Sigmoid colon (tissue), 7 donors: ENCODE measurements at places on chromosomes 7 and 10. TPM values are rescaled to one million over a fixed set of nuclear protein-coding genes. Genes with fewer than 3 reads are reported as not detected.

- no peaks in the 10 kb centered on the region for H3K4me1 ChIP-seq
- H3K36me3 ChIP-seq, result no peaks in the 10 kb centered on the region
- H3K4me3 ChIP-seq, result no peak overlapping the region
- no peak for DNase-seq
- H3K27ac ChIP-seq, result no peak overlapping the region
Observed at GRCh38 chr7:138377306-138377705, 82.8 kb upstream of the TRIM24 start.

DNA sequence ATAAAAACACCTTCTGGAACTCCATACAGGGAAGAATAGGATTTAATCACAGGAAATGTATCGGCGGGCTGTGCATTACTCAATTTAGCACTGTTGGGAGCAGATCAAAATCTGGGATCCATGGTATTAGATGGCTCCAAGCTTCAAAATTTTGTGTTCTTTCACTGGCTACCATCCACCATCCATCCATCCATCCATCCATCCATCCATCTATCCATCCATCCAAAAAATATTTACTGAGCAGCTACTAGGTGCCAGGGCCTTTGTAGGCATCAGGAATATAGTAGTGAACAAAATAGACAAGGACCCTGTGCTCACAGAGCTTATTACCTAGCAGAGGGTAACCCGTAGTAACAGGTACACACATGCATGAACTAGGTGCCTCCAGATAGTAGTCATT lies 280.2 kb downstream of the CCDC3 start:
- H3K4me1 ChIP-seq, result peaks cover 8% of the 10 kb centered on the region
- H3K27me3 ChIP-seq, result no peaks in the 10 kb centered on the region
- no peak overlapping the region for H3K27ac ChIP-seq
- H3K4me3 ChIP-seq, result no peak overlapping the region

GRCh38 chr7:115125750-115126149 lies 203.9 kb downstream of the MDFIC start:
- H3K27me3 ChIP-seq, result no peaks in the 10 kb centered on the region
- H3K4me1 ChIP-seq, result peaks cover 28% of the 10 kb centered on the region
- no peaks in the 10 kb centered on the region for H3K36me3 ChIP-seq

GRCh38 chr7:146948703-146949102 lies 832.1 kb downstream of the CNTNAP2 start:
- no peak for DNase-seq
- H3K36me3 ChIP-seq, result no peaks in the 10 kb centered on the region
- no peak overlapping the region for H3K4me3 ChIP-seq
- no peaks in the 10 kb centered on the region for H3K4me1 ChIP-seq
- H3K27me3 ChIP-seq, result no peaks in the 10 kb centered on the region

DNA sequence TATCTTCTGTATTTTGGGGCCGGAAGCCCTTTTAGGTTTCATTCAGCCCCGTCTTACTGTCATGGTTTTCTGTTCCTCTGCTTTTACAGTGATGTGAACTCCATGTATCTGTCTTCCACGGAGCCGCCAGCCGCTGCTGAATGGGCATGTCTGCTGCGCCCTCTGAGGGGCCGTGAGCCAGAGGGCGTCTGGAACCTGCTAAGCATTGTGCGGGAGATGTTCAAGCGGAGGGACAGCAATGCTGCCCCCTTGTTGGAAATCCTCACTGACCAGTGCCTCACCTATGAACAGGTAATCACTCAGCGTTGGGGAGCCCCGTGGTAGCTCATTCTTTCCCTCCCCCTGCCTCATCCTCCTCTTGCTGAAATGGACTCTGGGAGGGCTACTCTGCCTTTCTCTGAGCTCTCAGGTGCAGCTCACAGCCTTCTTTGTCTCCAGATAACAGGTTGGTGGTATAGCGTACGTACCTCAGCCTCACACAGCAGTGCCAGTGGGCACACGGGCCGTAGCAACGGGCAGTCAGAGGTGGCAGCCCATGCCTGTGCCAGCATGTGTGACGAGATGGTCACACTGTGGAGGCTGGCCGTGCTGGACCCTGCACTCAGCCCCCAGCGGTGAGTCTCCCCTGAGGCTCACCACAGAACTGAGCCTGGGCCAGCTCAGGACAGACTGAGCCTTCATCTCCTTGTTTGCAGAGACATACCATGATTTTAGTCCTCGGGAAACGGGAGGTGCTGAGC lies 5.7 kb downstream of the ZSWIM8 start:
- H3K4me3 ChIP-seq, result no peak overlapping the region
- H3K27ac ChIP-seq, result no peak overlapping the region
- H3K27me3 ChIP-seq, result no peaks in the 10 kb centered on the region
- H3K4me1 ChIP-seq, result no peaks in the 10 kb centered on the region

DNA sequence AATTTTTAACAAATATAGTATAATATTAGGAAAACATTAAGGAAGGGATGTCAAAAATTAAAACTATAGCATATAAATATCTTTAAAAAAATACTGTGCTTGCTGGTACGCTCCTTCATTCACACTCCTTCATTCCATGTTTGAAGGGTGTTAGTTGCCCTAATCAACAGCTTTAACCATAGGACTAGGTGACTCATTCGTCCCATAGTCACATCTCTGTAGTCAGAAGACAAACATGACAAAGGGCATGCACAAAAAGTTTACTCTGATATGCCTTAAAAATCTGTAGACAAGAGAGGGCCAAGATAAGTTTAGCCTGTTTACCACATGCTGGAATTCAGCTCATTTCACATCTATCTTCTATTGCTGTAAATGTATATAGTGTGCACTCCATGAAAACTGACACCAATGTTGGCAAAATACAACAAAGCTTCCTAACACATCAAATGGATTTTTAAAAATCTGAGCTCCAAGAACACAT lies 646 bp downstream of the FAM13C start:
- H3K27ac ChIP-seq, result peak overlapping the region; percentile 85
- H3K4me3 ChIP-seq, result peak overlapping the region; percentile 65
- H3K4me1 ChIP-seq, result peaks cover 37% of the 10 kb centered on the region
- H3K27me3 ChIP-seq, result no peaks in the 10 kb centered on the region

DNA sequence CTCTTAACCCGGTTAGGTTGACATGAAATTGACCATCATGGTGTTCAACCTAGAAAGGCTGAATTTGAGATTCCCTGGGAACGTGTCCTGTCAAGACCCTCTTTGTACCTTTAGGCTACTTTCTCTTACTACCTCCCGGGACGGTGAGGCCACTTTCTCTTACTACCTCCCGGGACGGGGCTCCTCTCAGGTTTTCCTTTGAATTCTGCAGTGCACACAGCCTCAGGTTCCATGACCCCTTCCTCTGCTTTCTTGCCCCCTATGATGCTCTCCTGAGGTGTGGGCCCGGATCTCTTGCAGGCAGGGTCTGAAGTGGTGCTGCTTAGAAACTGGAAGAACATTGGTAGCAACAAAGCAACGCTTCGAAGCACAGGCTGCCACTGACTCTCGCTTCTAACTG lies 155.3 kb downstream of the CAMK1D start:
- H3K4me1 ChIP-seq, result no peaks in the 10 kb centered on the region
- no peaks in the 10 kb centered on the region for H3K36me3 ChIP-seq
- no peak overlapping the region for H3K4me3 ChIP-seq
- DNase-seq, result no peak

DNA sequence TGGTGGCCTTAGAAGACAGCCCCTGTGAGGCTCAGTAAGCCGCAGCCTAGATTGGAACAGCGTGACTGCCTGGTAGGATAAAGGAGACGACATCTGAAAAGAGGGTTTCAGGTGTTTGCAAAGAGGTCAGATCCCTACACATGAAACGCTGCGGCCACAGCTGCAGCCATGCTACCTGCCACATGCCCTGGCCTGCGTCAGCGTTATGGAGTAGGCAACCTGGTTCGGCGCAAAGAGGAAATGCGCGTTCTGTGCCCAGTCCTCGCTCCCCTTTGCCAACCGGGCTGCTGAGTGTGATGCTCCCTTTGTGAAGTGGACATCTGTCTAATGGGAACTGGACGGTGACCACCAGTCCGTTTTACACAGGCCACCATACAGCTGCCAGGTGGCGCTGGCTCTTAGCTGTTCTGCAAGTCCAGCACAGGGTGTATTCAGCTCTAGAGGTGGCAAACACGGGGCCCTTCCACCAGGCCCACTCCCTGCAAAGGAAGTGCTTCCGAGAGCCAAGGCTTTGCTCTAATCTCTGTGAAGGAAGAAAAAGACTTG lies 160.3 kb downstream of the CELF2 start:
- H3K27me3 ChIP-seq, result no peaks in the 10 kb centered on the region
- peaks cover 2% of the 10 kb centered on the region for H3K36me3 ChIP-seq
- DNase-seq, result no peak
- H3K4me3 ChIP-seq, result no peak overlapping the region

DNA sequence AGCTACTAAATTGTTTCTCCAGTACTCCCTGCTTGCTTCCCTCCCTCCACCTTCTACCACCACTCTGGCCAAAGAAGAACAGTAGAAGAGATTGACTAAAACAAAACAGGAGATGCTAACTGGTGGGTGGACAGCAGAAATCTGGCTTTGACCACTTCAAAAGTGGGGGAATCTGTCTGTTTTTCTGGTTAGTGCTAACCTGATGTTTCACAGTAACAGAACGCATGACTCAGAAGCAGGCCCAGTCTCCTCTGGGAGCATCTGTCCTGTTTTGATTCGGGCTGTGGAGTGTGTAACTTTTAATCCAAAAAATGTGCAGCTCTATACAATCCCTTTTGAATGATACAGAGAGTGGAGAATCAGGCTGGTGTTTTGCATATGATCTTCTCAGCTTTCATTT lies 32.7 kb upstream of the ZNF438 start:
- H3K4me3 ChIP-seq, result no peak overlapping the region
- no peaks in the 10 kb centered on the region for H3K36me3 ChIP-seq
- peak overlapping the region; percentile 56 for H3K27ac ChIP-seq
- peaks cover 13% of the 10 kb centered on the region for H3K4me1 ChIP-seq

GRCh38 chr10:68171539-68172080 lies 60.3 kb downstream of the ATOH7 start:
- H3K27ac ChIP-seq, result no peak overlapping the region
- no peak for DNase-seq
- H3K4me1 ChIP-seq, result no peaks in the 10 kb centered on the region
- H3K27me3 ChIP-seq, result no peaks in the 10 kb centered on the region
- H3K36me3 ChIP-seq, result no peaks in the 10 kb centered on the region
- no peak overlapping the region for H3K4me3 ChIP-seq

DNA sequence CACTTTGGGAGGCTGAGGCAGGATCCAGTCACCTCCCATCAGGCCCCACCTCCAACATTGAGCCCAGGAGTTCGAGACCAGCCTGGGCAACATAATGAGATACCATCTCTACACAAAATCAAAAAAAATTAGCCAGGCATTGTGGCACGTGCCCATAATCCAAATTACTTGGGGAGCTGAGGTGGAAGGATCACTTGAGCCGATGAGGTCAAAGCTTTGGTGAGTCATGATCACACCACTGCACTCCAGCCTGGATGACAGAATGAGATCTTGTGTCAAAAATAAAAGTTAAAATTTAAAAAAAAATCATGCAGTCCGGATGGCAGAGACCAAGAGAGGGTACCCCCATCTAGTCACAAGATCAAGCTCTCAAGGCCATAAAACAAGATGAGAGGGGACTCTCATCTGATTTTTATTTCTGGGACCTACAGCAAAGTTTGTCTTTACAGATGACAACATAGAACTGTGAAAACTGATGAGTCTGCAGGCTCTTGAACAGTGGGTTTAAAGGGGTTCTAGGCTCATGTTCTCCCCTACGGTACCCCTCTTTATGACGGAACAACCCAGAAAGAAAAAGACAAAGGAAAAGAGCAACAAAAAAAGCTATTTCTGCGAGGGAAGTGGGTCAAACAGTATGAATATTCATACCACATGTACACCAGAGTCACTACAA lies 28.9 kb upstream of the CREB3L2 start:
- no peaks in the 10 kb centered on the region for H3K36me3 ChIP-seq
- no peaks in the 10 kb centered on the region for H3K27me3 ChIP-seq
- no peaks in the 10 kb centered on the region for H3K4me1 ChIP-seq
- H3K4me3 ChIP-seq, result no peak overlapping the region
- no peak overlapping the region for H3K27ac ChIP-seq

DNA sequence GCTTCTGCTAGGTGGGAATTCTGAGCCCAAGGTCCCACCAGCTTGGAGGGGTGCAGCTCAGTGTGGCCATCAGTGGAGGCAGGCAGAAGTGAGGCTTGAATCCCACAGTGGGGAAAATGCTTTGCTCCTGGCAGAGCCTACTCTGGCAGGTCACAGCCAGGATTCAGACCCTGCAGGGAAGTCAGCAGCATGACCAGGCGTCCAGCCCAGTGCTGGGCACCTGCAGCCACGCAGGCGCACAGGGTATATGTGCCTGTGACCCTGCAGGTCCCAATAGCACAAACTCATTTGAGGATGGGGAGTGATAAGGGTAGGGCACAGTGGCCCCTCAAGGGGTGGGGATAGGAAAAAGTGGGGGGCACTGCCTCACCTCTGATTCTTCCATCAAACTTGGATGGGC lies 8.4 kb upstream of the AEBP1 start:
- H3K27me3 ChIP-seq, result no peaks in the 10 kb centered on the region
- DNase-seq, result no peak
- H3K36me3 ChIP-seq, result no peaks in the 10 kb centered on the region
- H3K4me3 ChIP-seq, result no peak overlapping the region

- H3K27me3 ChIP-seq, result no peaks in the 10 kb centered on the region
- no peak overlapping the region for H3K27ac ChIP-seq
- no peak for DNase-seq
- no peak overlapping the region for H3K4me3 ChIP-seq
- H3K4me1 ChIP-seq, result no peaks in the 10 kb centered on the region
- H3K36me3 ChIP-seq, result no peaks in the 10 kb centered on the region
Observed at GRCh38 chr7:111346219-111346618, 216.1 kb downstream of the IMMP2L start.

DNA sequence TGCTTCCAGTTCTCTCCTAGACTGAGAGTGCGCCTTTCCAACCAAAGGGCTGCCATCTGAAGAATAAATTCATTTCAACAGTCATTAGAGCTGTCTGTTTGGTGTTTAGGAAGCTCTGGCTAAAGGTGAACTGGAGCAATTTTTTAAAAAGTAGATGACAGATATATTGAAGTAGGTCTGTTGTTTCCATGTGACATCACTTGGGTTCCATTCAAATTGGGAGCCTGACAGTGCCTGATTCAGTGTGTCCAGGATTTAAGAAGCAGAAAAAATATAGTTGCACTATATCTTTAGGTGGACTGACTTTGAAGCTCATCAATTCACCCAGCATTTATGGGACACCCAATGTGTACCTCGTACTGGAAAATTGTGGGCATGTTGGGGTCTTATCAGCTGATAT lies 367.7 kb downstream of the BBS9 start:
- H3K36me3 ChIP-seq, result no peaks in the 10 kb centered on the region
- H3K4me3 ChIP-seq, result no peak overlapping the region
- no peak overlapping the region for H3K27ac ChIP-seq
- H3K27me3 ChIP-seq, result no peaks in the 10 kb centered on the region
- H3K4me1 ChIP-seq, result no peaks in the 10 kb centered on the region

CRYGN gene
- total RNA-seq, result not detected

ATOH7 gene
- total RNA-seq, result not detected

CPED1 gene
- total RNA-seq, result 120 TPM

TMEM184A gene
- total RNA-seq, result not detected

ZNF804B gene
- 0.36 TPM for total RNA-seq

PRKG1 gene
- 69.6 TPM for total RNA-seq

AKR1C8 gene
- not detected for total RNA-seq
